ENCODE measurements at places on chromosomes 11 and 22. TPM values are rescaled to one million over a fixed set of nuclear protein-coding genes. Genes with fewer than 3 reads are reported as not detected.

CFAP300 gene
- total RNA-seq, result not detected

SYT8 gene
- 0.19 TPM for total RNA-seq

ATXN10 gene
- total RNA-seq, result 166 TPM

KRTAP5-9 gene
- total RNA-seq, result not detected

C22orf31 gene
- not detected for total RNA-seq

CCDC81 gene
- 0.19 TPM for total RNA-seq

DDI1 gene
- total RNA-seq, result not detected

AHNAK gene
- total RNA-seq, result 90.3 TPM

MMP27 gene
- total RNA-seq, result not detected

CCDC116 gene
- total RNA-seq, result 0.29 TPM

CHKB gene
- 57.5 TPM for total RNA-seq

ACTN3 gene
- total RNA-seq, result 0.36 TPM

ARFGAP2 gene
- total RNA-seq, result 79.0 TPM
